ENCODE measurements at places on chromosomes 7 and 10.

GRCh38 chr7:101954499-101954898 lies 137.1 kb downstream of the CUX1 start:
- no peak for DNase-seq

DNA sequence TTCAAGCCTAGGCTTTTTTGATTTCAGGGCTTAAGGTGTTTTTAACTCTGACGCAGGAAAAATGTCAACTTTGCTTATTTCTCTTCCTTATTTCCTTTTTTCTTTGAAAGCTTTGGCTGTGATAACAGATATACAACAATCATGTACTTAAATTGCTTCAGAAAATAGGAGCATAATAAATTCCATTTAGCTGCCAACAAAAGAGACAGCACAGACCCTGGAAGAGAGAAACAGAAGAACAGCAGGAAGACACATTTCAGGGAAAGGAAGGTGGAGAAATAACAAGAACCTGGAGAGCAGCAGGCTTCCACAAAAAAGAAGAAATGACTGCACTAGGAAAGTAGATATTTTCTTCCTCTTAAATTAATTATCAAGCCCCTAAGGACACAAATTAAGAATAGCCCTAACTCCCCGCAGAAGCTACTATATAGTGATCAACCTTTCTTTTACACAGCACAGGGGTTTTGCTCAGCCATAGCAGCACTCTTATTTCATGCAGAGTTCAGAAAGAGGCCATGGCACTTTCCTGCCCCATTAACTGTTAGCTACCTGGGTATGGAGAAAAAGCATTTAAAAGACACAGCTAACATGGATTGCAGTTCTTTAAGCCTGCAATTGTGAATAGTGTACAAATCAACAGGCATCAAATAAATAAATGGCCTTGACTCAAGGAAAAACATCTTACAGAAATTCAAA lies 61.5 kb downstream of the IQUB start:
- no peak for DNase-seq

GRCh38 chr7:83655951-83656556 lies 7.1 kb upstream of the SEMA3E start:
- peak; percentile 55 for DNase-seq

- no peak for DNase-seq
These were observed 1081.6 kb downstream of the TYW1 start for GRCh38 chr7:68078157-68078710.

GRCh38 chr7:102287111-102287980 lies 678 bp downstream of the SH2B2 start:
- no peak for DNase-seq

DNA sequence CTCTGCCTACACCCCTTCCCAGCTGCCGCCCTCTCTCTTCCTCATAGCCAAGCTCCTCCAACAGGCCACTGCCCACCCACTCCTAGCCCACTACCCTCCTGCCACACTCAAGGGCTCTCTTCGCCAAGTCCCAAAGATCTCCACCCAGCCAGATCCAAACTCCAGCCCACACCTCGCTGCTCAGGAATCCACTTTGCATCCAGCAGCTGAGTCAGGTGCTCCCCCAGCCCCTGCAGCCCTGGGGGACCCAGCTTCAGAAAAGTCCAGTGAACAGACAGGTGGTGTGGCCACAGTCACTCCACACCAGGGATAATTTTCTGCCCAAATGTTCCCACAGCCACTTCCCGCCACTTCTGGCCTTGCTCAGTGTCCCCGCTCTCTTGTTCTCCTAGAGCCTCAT lies 10.9 kb downstream of the OGDHL start:
- DNase-seq, result no peak

- peak; percentile 79 for DNase-seq
These were observed 29.5 kb upstream of the CCNY start for GRCh38 chr10:35306852-35307251.

- no peak for DNase-seq
These were observed 49.9 kb downstream of the ARMC3 start for GRCh38 chr10:22977751-22978150.

- no peak for DNase-seq
These were observed 31.8 kb downstream of the WNT16 start for GRCh38 chr7:121360564-121360963.

DNA sequence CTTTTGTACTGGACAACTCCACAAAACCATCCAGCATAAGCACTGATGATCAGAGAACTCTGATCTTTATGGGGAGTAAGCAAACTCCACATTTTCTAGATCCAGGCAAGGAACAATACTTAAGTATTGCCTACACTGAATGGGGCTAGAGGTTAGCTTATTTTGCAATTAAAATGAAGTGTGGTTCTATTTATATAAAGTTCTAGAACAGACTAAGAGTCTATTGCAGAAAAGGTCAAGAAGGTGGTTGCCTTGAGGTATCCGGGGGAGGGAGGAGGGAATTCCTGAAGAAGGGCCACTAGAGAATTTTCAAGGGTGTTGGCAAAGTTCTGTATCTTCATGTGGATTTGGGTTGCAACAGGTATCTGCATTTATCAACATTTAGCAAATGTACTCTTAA lies 477.9 kb downstream of the PLXNA4 start:
- no peak for DNase-seq

- DNase-seq, result no peak
These were observed 17.0 kb upstream of the SFRP5 start for GRCh38 chr10:97788552-97789442.

GRCh38 chr10:110221044-110221720 lies 13.8 kb downstream of the MXI1 start:
- DNase-seq, result no peak

- DNase-seq, result no peak
These were observed 536.5 kb downstream of the TNS3 start for GRCh38 chr7:47045207-47046051.

DNA sequence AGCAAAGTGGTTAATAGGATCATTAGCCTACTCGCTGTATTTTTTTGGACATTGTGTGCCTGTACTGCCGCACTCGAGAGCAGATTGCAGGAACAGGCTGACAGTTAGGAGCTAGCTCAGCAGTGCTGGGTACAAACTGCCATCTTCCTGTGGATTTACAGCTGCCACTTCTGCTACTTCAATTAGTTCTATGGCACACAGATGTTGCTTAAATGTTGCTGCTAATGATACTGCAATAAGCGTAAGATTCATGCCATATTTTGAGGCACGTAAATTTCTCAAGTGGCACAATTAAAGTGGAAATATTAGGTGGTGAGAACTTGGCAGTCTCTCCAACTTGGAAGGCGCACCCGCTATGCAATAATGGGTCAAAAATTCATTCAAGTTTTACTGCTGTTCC lies 171.9 kb downstream of the EBF3 start:
- DNase-seq, result no peak

- peak; percentile 41 for DNase-seq
These were observed 27.9 kb upstream of the INPP5A start for GRCh38 chr10:132509506-132510173.

DNA sequence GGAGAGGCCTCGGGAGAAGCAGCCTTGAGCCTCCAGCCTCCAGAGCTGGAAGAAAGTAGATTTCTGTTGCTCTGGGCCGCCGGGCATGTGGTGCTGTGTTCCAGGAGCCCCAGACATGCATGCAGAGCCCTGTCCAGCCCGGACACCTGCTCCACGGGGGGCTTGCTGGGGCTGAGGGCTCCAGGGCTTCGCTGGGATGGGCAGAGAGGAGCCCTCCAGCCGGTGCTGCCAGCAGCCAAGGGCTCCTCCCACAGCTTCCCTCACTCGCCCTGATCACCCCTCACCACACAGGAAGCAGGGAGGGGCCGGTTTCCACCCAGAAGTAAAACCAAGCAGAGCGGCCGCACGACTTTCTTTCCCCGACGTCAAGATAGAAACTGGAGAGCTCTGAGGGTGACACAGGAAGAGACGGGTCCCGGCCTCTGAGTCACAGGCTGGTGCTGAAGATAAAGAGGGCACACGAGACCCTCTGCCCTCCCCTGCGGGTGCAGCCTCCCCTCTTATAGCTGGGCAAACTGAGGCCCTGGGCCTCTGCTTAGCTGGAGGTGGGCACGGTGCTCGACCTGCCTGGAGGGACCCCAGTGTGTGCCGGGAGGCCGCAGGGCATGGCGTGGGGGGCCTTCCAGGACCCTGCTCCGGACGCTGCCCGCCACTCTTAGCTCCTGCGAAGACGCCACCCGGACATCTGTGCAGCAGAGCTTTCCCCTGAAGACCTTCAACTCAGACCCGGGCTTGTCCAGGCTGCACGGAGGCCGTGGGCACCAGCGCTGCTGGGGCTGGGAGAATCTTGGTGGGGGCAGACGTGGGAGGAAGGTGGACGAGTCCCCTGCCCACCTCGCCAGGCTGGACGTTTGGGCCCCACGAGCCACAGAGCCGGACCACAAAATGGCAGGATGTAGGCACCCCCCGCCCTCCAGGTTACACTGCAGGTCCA lies 31.1 kb downstream of the ADAP1 start:
- DNase-seq, result peak; percentile 85

DNA sequence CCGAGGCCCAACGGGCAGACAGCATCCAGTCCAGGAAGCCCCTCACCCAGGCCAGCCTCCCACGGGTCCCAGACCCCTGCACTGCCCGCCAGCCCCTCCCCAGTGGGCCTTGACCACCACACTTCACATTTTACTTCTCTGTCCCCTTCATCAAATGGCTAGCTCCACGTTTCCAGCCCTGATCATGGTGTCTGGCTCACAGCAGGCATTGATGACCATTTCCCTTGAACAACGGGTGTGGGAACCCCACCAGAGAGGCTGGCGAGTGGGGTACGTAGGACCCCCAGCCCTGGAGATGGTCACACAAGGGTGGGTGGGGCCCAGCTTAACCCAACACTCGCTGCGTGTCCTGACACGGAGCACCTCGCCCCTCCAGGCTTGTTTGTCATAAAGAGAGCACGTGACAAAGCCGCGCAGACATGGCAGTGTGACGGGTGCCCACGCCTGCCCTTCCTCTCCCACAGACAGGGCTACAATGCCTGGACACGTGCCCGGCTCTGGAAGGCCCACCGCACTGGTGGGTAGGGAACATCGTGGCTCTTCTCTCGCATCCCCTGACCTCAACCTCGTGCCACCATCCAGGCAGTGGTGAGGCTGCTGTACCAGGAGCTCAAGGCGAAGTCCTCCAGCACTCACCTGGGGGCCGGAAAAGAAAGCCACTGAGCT lies 267.7 kb downstream of the MAD1L1 start:
- DNase-seq, result no peak

GRCh38 chr7:95106401-95106800 lies 199.0 kb downstream of the PPP1R9A start:
- no peak for DNase-seq

GRCh38 chr7:107918948-107919347 lies 28.0 kb downstream of the DLD start:
- DNase-seq, result no peak

- DNase-seq, result no peak
These were observed 10.7 kb upstream of the GPR146 start for GRCh38 chr7:1033546-1034145.

DNA sequence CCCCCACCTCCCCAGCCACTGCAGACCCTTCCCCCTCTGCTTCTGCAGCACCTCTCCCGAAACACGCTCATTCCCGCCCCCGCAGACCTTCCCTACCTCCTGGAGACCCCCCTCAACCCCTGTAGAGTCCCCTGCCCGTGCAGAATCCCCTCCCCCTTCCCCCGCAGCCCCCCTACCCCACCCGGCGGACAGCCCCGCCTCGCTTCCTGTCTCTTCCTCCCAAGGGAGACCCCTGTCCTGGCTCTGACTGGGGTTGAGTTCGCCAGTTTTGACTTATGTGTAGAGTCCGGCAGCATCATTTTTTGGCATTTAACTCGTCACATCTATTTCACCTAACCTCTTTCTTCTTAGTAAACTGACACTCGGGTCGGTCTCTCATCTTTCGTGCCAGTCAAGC lies 54.0 kb downstream of the ALOX5 start:
- no peak for DNase-seq

- DNase-seq, result no peak
These were observed 79.6 kb downstream of the PTEN start for GRCh38 chr10:87942884-87943527.

Data from ureter (tissue), 1 donor.